ENCODE measurements at places on chromosomes 5 and 9.

- DNase-seq: no peak
These were observed 256.0 kb downstream of the TMEM167A start for GRCh38 chr5:82820961-82821845.

- DNase-seq: no peak
These were observed 70.0 kb upstream of the GFPT2 start for GRCh38 chr5:180423133-180423532.

- no peak for DNase-seq
These were observed 36.5 kb downstream of the KIF2A start for GRCh38 chr5:62342476-62342837.

DNA sequence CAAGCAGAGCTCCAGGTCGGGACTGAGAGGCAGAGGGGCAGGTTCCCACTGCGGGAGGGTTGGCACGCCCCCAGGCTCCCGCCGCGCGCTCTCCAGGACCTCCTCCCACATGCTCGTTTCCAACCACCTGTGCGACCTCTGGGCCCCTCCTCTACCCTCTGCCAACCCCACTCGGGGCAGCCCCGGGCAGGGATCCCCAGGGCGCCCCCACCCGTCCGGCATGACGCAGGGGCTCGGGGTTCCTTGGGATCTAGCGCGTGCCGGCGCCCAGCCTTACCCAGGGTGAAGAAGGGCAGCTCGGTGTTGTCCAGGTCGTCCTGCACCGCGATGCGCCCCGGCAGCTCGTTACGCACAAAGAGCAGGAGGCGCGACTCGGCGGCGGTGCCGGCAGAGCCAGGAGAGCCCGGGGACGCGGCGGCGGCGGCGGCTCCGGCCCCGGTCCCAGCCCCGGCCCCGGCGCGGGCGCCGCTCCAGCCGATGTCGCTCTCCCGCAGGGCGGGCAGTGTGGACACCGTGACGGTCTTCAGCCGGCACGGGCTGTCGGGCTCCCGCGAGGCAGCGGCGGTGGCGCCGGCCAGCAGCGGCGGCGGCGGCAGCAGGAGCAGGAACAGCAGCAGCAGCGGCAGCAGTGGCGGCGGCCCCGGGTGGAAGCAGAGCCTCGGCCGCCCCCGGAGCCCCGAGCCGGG, 494 bp downstream of the ASTN2 start:
- DNase-seq: no peak

DNA sequence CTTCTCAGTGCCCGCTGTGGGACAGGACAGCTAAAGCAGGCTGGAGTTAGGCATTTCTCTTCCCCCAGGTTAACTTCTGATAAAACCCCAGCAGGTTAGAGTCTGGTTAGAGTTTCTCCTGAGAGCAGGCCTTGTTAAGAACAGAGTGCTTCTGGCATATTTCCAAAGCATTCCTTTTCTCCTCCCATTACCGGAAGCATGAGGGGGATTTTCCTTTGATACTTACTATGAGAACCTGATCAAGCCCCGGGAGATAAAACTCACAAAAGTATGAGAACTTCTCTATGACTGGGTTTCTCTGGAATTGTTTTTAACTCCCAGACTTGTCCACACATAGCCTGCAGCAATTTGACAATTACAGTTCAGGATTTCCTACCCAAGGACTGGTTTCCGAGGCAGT, 77.4 kb upstream of the MAST4 start:
- no peak for DNase-seq

DNA sequence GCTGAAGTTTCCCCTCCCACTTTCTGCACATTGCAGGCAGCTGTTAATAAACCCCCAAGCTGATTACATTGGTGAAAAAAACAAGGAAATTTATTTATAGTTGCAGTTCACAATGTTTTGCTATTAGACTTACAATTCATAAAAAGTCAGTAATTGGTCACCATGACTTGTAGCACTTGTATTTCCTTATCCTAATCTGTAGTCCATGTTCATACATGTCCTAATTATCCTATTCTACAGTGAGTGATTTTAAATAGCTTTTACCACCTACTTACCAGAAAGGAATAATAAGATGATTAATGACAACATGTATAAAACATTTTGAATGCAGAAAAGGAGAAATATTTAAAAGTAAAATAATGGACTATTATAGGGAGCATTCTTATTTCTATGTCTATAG, 760.0 kb upstream of the RIOK2 start:
- no peak for DNase-seq

DNA sequence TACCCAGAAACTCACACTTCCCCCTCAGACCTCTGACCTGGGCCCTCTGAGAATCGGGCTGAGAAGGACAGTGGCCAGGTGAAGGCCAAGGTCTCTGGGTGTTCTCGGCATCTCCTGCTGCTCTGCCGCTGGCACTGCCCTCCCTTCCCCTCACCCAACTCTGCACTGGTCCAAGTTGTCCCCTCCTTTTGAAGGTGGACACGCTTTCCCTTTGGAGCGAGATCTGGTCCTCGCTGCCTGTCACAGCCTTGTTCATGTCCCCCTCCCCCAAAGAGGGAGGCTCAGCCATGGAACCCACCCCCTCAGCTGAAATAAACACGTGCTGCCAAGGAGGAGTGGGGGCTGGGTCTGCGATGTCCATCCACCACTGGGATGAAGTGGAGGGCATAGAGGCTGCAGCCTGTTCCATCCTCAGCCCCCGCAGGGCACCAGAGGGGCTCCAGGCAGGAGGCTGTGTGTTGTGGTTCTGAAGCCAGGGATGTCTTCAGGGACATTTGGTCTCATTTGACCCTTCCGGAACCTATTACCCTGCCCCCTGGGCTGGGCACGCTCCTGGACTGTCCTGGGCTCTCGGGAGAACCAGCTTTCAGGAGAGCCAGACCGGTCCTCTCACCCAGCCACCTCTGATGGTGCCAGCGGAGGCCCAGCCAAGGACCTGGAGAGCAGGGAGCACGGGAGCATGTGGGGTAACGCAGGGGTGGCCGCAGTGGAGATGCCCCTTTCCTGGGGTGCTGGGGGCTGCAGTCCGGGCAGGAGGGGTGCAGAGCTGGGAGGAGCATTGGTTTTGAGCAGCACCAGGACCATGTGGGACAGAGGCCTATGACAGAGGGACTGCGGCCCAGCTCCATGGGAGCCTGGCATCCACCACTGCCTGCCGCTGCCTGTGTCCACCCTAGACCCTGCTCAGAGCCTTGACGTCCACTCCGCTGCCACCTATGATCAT, 4.7 kb upstream of the LCN2 start:
- DNase-seq: no peak

Measured in SHP77 treated with DMSO at 0.1 percent for 48 hours (cell line).